ENCODE measurements at places on chromosomes 2 and 18. TPM values are rescaled to one million over a fixed set of nuclear protein-coding genes. Genes with fewer than 3 reads are reported as not detected.

- ATAC-seq = no peak
Measured at GRCh38 chr18:59700535-59700967, 3.3 kb upstream of the CCBE1 start.

DNA sequence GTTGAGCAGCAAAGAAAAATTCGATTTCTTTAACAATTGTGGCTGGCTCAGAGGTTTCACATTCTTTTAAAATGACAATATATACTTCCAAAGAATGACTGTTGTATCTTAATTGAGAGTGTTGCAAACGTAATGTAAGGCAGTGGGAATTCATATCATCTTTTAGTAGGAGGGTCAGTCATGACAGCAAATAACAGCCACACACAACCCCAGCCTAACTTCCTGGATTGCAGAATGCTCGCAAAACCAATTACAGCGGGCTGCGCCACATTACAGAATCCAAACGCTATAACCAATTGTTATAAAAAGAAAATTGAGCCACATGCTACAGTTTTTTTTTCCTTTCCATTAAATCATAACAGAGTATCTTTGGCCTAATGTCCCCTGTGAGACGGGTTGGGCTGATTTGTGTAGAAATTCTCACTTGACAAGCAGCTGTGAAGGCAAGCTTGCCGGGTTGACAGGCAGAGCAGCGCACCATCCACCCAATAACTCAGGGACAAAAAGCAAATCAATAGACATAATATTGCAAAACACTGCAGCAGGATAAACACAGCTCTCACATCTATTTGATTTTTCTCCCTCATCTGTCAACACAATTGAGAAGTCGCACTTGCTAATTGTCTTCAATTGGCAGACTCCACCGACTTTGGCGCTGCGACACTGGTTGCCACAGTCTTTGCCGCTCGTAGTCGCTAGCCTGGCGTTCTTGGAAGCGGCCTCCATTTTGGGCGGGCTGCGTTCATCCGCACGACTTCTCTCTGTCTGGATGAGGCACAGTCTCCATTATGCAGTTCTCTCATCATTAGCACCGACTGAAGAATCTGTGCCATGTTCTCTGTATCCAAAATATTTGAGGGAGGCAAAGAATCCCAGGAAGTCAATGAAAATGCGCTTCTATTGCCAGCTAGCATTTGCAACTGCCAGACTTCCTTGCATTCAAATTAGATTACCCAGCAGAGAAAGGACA, 95.0 kb upstream of the CCDC68 start:
- ATAC-seq = peak; percentile 93

GRCh38 chr2:137826373-137827372, 137.6 kb upstream of the HNMT start:
- ATAC-seq = peak; percentile 17

Gene CRIM1
- 34.1 TPM for total RNA-seq

Gene EVX2
- total RNA-seq = not detected
